ENCODE measurements at places on chromosomes 3 and 15. TPM values are rescaled to one million over a fixed set of nuclear protein-coding genes. Genes with fewer than 3 reads are reported as not detected.

DNA sequence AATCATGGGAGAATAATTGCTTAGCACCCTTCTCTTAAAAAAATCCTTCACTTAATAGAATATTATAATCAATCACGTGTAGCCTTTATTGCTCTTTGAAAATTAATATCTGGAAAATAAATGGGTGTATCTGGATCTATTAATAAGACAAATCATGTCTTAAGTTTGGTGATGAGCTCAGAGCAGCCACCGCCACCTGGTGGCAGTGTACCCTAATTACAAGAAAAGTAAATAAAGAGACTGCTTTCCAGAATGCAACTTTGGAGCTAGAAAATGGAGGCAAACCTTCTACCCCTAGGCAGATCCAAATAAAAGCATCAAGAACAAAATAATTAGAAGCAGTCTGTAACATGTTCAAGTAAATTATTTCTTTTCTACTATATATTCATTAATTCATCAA lies 43.5 kb downstream of the EPHB1 start:
- no peak for DNase-seq

Gene ETV5
- 22.7 TPM for polyA plus RNA-seq

Gene ABI3BP
- polyA plus RNA-seq: 18.4 TPM

DNA sequence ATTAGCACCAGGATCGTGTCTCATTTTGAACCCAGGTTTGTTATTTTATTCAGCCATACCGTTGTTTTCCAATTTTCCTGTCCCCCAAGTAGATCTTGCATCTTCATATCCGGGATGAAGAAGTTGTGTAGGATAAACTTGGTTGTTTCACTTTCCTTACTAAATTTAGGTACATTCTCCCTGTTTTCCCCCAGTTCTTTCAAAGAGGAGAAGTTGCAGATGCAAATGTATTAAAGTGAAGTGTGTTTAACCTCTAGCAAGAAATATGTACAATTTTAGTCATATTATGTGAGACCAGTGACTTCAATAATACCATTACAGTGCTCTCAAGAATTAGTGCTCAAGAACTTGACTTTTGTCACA lies 1.3 kb downstream of the ATXN7 start:
- no peak for DNase-seq

- no peak for DNase-seq
Observed at GRCh38 chr3:112132975-112133448, at the start of gene GCSAM. GCSAM (minus strand) TSS chr3:112133248; CDS start chr3:112133120, 128 bp downstream.

- no peak for DNase-seq
Observed at GRCh38 chr15:60787837-60788691, 309.1 kb upstream of the ICE2 start.

DNA sequence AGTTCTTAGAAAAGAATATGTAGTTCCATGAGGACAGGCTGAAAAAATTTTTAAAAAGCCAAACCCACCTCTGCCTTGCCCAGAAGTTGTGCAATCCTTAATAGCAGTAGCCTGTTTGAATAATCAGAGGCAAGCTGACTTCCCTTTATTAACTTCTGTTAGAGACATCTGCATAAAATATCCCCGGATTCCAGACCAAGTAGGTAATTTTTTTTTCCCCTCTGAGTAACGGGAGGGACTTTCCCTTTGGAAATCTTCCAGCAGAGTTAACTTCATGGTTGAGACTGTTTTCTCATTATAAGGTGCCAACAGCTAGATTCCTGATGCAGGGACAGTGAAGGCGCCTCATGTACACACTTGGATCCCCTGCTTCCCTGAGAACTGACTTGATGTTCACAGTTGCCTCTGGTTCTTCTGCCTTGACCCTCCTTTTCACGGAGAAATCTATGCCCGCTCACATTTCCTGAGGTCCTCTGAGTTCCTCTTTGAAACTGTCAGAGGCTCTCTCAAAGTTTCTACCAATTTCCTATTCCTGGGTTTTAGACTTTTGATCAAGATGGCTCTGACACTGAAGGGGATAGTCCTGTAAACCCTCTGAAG lies 227.6 kb upstream of the BHLHE40 start:
- DNase-seq: no peak

GRCh38 chr3:88632226-88632625 lies 475.2 kb upstream of the EPHA3 start:
- no peak for DNase-seq

Gene ANKRD34C
- 0.09 TPM for polyA plus RNA-seq

GRCh38 chr3:55427739-55428138 lies 59.4 kb downstream of the WNT5A start:
- no peak for DNase-seq

- DNase-seq: no peak
Observed at GRCh38 chr3:12371525-12372140, 82.8 kb downstream of the PPARG start.

- no peak for DNase-seq
Observed at GRCh38 chr3:32045091-32045915, 61.1 kb upstream of the GPD1L start.

GRCh38 chr3:197983076-197983475 lies 23.1 kb downstream of the LMLN start:
- no peak for DNase-seq
